Karpas-422 (cell line): ENCODE measurements at places on chromosomes 13 and 19.

GRCh38 chr13:44732503-44733098 is 156.5 kb upstream of the TSC22D1 start:
- DNase-seq, result no peak

DNA sequence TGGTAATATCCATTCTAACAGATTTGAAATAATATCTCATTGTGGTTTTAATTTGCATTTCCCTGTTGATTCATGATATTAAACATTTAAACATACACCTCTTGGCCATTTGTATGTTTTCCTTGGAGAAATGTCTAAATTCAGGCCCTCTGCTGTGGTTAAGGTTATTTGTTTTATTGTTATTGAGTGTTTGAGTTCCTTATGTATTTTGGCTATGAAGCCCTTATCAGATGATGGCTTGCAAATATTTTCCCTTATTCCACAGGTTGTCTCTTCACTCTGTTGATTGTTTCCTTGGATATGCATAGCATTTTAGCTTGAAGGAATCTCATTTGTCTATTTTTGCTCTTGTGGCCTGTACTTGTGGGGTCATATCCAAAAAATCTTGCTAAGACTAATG is 303.6 kb downstream of the GPC5 start:
- DNase-seq, result no peak

GRCh38 chr13:106349080-106349931 is 186.2 kb downstream of the EFNB2 start:
- DNase-seq, result no peak

GRCh38 chr19:6125571-6125989 is 9.9 kb upstream of the ACSBG2 start:
- peak; percentile 91 for DNase-seq

- no peak for DNase-seq
Measured at GRCh38 chr19:41198559-41198958, 5.5 kb downstream of the CYP2S1 start.

DNA sequence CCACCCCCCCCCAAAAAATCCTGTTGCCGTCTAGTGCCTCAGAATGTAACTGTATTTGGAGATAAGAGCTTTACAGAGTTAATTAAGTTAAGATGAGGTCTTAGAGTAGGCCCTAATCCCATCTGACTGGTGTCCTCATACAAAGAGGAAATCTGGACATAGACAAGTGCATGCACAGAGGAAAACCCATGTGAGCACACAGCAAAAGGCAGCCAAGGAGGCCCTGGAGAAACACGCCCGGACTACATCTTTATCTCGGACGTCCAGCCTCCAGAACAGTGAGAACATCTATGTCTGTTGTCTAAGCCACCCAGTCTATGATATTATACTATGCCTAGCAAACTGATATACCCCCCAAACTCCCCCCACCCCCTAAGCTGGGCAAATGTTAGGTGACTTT is 193.8 kb downstream of the KATNAL1 start:
- no peak for DNase-seq

- no peak for DNase-seq
Measured at GRCh38 chr13:71853725-71854124, 13.3 kb downstream of the DACH1 start.
